ENCODE measurements at places on chromosomes 7 and 10.

DNA sequence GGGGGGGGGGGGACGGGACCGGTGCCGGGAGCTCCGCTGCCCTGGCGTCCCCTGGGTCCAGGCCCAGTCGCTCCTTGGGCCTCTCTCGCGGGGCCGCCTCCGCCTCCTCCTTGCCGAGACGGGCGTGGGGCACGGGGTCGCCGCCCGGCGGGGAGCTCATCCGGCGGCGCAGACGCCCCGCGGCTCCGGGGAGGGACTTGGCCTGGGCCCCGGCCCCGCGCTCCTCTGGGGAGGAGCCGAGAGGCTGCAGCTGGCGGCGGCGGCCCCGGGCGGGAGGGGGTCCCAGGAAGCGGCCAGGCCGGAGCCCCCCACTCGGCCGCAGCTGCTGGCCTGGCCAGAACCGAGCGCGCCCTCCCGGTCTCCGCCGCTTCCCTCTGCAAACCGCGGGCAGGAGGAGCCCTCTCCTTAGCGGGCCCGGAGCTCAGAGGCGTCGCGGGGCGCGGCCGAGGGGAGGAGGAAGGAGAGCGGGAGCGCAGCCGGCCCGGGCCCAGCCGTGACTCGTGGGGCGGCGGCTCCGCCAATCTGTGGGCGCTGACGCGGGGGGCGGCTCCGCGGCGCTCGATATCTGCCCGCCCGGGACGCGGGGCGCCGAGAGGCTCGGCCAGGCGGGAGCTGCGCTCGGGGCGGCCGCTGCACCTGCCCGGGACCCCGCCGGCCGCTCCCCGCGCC is at the start of gene FAM20C:
TSS of gene FAM20C (plus strand) at position 591 of the 669 bp plus-strand sequence. CDS start 629 bp downstream, outside the sequence.
- peak; percentile 36 for DNase-seq

DNA sequence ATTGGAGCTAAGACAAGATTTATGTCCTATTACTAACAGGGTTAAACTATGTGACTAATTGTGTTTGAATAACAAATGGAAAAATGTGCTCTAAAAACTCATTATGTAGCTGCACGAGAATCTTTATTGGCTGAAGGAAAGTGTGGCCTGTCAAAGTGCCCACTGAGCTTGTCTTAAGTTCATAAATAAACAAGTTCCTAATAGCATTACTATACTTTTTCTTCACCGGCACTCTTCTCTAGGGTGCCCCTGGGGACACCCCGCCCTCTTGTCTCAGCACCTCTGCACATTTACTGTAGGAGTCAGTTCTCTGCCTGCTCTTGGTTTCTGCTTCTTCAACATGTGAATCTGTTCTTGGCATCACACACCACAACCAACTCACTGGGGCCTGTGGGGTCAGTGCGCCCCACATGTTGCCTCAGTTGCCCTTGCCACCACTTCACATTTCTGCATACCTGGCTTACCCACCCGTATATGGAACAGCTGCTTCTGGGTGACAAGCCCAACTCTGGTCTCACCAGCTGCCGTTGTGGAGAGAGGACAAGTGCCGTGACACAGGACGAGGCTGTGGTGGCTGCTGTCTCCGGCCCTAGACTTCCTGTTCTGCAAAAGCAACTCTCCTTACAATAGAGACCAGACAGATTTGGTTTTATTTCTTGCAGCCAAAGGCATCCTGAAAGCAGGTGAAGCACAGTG is 96.3 kb upstream of the DDC start:
- DNase-seq: no peak

DNA sequence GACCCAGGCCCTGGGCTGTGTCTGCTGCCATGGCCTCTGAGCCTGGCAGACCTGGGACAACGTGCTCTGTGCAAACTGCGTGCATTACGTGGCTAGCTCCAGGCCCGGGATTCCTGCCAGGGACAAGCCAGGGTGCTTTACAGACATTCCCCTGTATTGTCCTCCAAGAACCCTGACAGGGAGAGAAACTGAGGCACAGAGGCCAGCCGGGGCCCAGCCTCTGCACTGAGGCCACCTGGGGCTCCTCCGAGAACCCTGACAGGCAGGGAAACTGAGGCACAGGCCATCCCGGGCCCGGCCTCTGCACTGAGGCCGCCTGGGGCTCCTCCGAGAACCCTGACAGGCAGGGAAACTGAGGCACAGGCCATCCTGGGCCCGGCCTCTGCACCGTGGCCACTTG is 64.9 kb downstream of the CFAP46 start:
- DNase-seq: no peak

GRCh38 chr10:44425466-44425865 is 40.6 kb upstream of the CXCL12 start:
- DNase-seq: no peak

GRCh38 chr7:41384418-41384817 is 318.5 kb downstream of the INHBA start:
- DNase-seq: no peak

GRCh38 chr7:30199271-30199670 is 64.5 kb downstream of the MTURN start:
- no peak for DNase-seq

DNA sequence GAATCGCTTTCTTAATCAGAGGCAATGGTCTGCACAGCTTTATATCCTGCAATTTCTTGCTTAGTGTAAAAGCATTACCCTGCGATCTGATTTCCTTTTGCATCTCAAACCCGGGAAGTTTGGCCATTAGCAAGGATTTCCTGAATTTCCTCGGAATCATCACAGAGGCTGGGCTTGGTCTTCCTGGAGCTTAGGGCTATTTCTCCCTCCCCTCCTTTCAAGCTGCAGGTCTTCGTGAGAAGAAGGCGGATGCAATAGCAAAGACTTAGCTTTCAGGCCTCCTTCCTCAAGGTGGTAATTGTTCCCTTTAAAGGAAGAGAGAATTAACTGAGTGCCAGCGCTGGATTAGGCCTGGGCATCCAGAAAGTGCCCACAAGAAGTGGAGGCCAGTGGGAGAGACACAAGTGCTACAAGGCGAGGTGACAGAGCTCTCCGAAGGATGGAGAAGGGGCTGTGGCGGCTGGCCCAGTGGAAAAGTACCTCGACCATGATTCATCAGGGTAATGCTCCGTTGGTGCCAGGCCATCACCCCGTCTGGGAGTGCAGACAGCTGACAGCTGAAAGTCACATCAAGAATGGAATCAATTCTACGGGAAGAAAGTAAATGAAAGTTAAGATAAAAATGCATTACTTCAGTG is 4.0 kb upstream of the ARMS2 start:
- DNase-seq: no peak

GRCh38 chr10:20485554-20485953 is 411.6 kb downstream of the NEBL start:
- no peak for DNase-seq

DNA sequence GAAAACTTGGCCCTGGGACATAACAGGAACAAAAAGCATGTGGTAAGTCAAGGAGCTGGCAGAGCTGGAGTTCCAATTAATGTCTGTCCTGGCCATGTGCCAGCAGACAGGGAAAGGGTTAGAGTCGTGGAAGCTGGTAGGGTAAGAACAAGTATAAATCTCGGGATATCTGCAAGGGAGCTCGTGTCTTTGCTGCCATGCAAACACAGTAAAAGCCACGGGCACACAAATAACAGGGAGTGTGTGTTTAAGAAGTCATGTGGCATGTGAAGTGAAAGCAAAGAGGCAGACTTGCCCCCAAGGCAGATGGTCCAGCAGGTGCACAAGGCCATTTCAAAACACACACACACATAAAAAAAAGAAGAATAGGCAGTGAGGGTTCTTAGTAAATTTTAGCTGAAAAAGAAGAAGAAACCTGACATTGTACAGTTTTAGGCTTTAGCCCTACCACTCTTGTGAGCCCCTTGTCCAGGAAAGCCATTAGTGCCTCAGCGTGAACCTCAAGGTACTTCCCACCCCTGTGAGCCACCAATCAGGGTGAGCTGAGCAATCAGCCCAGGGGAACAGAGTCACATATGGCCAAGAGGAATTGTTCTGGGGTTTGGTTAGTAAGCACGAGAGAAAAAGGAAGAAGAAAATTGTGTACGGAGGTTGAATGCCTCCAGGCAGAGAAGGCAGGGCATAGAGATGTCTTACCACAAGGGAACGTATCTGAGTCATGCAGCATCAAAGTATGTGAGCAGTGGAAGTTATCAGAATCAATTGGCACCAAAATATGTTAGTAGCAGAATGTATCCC is 32.8 kb upstream of the ARHGAP12 start:
- DNase-seq: no peak

DNA sequence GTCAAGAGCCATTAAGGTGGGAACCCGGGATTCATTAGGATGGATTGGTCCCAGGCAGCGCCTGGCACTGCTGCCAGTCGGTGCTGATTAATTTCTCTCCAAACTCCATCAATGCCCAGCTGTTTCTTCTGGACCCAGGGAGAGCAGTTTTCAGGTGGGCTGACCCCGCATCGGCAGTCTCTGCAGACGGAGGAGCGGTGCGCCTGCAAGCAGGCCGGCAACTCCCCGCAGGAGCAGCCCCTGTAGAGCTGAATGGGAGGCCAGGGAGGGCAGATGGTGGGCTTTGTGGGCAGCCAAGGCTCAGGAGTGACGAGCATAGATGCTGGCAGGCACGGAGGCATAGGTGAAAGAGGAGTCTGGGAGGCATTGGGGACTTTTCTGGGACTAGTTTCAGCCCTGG is 56.5 kb downstream of the CDH23 start:
- no peak for DNase-seq

DNA sequence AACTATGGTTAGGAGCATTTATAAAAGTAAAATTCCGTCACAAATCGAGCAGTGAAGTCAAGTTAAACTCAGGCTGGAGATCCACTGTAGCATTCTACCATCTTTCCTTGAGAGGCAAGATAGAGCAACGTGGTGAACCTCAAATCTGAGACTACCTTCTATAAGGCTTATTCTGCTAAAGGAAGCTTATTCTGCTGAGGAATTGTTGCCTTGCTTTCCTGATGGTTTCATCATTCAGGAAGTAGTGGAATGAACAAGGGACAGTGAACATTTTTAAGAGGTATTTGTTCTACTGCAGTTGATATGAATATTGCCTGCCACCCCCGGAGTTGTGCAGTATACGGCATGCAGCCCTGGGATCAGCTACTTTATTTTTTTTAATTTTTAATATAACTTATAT is 170.8 kb downstream of the VPS50 start:
- no peak for DNase-seq

- DNase-seq: peak; percentile 76
Observed at GRCh38 chr7:140230516-140230860, 53.7 kb upstream of the KDM7A start.

- no peak for DNase-seq
Observed at GRCh38 chr10:58384544-58384998, 639 bp upstream of the TFAM start.

- DNase-seq: no peak
Observed at GRCh38 chr10:77180794-77181193, 456.8 kb downstream of the KCNMA1 start.

DNA sequence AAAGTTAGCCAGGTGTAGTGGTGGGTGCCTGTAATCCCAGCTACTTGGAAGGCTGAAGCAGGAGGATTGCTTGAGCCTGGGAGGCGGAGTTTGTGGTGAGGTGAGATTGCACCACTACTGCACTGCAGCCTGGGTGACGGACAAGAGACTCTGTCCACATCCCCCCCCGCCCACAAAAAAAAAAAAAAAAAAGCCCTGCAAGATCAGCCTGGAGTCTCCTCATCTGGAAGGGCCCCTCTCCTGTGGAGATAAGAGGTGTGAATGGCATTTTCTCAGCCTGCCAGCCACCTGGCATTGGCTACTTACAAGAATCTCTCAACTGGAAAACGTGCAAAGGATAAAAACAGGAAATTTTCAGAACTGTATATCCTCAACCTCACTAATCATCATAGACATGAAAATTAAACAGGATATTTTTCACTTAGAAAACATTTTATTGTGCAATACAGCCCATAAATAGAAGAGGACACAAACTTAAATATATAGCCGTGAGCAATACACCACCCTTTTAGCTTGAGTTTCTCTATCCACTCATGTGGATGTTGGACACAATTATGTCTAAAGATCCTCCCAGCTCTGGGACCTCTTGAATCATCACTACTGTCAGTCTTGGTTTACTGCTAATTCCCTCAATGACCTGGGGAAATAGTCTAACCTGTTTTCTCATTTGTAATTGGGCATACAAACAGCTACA is 11.3 kb upstream of the TSPAN15 start:
- no peak for DNase-seq

GRCh38 chr7:10918093-10918590 is 55.5 kb upstream of the PHF14 start:
- DNase-seq: no peak

DNA sequence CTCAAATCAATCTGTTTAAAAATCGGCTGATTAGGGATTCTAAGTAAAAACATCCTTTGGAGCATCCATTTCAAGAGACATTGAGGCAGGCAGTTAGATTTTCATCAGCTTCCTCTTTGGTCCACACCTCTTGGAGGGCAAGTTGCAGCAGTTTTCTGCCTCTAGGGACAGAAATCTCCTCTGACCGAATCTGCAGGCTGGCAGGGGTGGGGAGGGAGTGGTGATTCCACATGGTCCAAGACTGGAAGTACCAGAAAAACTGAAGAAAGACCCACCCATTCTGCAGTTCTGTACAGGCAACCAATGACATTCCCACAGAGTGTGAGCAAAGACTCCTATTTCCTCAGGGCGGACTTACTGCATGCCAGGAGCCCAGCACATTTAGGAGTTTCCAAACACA is 29.0 kb downstream of the FGFBP3 start:
- DNase-seq: no peak

DNA sequence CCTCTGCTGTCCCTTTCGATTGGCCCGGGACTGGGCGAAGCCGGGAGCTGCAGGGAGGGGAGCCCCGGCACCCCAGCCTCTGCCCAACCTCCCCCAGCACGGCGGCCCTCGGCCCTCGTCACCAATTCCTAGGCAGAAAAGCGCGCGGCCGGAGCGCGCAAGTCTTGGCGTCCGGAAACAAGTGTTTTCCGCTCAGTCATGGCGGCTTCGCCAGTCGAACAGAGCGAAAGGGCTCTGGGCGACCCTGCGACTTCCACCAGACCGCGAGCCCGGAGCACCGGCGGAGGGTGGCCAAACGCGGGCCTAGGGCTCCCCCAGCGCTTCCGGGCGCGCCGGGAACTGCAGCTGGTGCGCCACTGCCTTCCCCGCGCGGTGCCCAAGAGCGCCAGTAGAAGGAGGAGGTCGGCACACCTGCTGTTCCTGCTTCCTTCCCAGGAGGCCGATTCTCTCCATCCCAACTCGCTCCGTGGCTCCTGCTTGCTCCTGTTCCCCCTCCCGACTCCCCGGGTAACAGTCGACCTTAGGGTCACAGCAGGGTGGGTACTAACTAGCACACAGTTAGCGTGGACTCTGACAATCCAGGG is 729.9 kb downstream of the ZWINT start:
- DNase-seq: no peak

DNA sequence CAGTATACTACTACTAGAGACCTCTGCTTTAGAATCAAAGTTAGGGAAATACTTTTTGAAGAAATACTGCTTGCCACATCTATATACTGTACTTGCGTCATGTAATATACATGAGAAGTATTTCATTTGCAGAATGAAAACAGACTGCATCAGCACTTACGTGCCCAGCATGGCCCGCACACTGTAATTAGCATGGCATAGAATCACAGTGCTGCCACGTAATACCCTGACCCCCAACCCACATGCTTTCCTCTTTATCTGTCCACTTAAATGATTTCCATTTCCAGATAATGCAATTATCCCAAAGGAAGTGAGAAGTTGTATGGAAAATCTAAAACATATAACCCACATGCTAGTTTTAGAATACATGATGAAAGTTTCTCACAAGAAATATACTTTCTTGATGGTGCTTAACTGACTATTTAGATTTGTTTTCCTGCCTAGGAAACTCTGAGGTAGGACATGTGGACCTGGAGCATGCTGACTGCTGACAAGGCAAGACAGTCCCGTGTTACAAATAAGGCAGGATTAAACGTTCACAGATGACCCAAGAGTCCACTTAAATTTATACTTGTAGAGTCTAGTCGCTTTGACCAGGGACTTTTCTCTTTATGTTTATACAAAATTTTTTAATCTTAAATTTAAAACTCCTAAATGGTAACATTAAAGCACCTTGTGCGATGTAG is 12.6 kb downstream of the USP6NL start:
- no peak for DNase-seq

GRCh38 chr10:88838766-88839350 is 12.8 kb downstream of the ANKRD22 start:
- no peak for DNase-seq
